ENCODE measurements at places on chromosomes 7 and 10.

GRCh38 chr7:101265622-101266516 is 21.0 kb upstream of the FIS1 start:
- DNase-seq = no peak

DNA sequence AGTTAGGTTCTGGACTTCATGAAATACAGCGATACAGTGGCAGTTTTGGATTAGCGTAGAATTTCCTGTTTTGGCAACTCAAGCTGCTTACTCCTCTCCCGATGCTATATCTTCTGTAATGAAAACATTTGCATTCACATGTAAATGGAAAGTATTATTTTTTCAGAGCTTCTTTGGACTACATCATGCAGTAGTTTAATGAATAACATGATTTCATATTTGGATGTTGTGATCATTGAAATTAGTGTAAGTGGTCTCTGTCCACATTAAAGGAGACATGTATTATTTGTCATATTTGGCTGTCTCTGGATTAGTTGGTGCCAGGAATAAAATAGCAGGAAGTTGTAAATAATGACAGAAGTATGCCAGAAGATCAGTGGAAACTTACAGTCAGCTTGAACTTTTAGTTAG is 331.6 kb downstream of the GFRA1 start:
- no peak for DNase-seq

GRCh38 chr10:65234261-65234660 is 1691.6 kb upstream of the LRRTM3 start:
- no peak for DNase-seq

DNA sequence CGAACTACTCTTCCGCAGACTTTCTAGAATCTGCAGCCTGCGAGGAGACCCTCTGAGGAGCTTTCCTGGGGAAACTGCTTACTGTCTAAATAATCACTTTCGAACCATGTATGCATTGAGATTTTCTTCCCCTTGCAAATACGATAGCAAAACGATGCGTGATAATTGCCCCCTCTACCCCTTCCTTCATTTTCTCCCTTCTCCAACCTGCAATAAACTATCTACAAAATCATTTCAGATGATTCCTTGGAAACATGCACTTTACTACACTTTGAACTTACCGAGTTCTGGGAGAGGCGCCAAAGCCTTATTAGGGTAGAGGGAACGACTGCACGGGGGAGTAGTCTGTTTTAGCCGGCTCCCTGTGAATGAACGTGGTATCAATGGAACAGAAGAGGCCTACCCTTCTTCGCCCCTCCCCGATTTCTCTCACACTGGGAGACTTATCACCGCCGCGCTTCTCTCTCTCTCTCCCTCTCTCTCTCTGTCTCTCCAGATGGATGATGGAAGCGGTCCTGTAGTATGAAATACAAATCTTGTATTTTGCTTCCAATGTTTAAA is at the start of gene FGFBP3:
TSS of gene FGFBP3 (minus strand) at position 370 of the 561 bp plus-strand sequence. CDS start 517 bp downstream, outside the sequence.
- DNase-seq = no peak

DNA sequence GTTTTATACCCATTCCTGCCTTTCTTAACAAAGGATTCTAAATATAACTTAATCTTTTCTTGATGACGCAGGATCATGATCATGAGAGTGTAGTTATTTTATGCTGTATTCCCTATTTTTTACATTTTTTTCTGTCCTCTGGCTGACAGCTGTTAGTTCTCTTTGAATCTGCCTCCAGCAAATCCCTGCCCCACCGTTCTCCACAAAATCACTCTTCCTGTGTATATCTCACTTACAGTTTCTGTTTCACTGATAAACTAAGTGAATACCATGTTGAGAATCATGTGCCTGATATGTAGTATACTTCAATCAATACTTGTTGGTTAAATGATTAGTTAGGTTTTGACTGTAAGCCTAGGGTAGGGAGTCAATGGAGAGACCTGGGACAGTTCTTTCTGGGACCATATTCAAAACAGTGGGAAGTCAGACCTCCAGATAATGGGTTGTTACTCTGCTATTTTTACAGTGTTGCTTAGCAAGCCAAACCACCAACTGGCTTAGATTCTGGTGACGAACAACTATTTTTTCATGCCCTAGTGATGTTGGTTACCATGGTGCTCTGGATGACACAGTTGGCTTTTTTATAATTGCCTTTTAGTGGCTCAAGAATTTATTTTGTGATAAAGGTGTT is 12.8 kb downstream of the CNNM1 start:
- DNase-seq = no peak

GRCh38 chr10:61857746-61858145 is 43.8 kb upstream of the ARID5B start:
- no peak for DNase-seq

GRCh38 chr7:130345136-130345535 is 520 bp downstream of the CPA5 start:
- DNase-seq = no peak

- DNase-seq = no peak
These were observed 48.6 kb downstream of the ITGB1 start for GRCh38 chr10:32909456-32909855.

- no peak for DNase-seq
These were observed 731.1 kb downstream of the ZWINT start for GRCh38 chr10:55629793-55630490.

DNA sequence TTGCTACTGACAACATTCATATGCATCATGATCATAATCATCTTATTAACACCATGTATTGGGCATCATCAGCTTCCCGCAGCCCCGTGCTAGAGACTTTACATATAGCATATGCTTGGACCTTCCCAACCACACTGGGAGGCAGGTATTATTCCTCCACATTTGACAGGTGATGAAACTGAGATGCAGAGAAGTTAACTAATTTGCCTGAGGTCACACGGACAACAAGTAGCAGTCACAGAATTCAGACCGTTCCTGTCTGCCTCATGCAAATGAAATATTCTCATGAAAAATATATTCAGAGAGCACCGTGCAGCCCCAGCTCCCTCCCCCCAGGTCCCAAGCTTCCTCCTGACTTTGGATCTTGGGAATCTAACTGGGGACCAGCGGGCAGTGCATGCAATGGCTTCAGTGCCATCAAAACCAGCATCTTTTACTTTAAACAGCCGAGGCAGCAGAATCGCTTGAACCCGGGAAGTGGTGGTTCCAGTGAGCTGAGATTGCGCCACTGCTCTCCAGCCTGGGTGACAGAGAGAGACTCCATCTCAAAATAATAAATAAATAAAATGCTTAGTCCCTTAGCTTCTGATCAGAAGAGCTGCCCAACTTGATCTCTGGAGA is 112.2 kb upstream of the GPR26 start:
- DNase-seq = no peak

- DNase-seq = no peak
These were observed 27.5 kb downstream of the CTNNA3 start for GRCh38 chr10:67668448-67668847.

GRCh38 chr10:52951824-52952223 is 179.2 kb upstream of the MBL2 start:
- DNase-seq = no peak

- DNase-seq = no peak
These were observed 275.4 kb downstream of the ZEB1 start for GRCh38 chr10:31594347-31594873.

GRCh38 chr10:4352414-4352961 is 473.5 kb upstream of the AKR1E2 start:
- no peak for DNase-seq

All from central memory CD4-positive, alpha-beta T cell (primary cell).